ENCODE measurements at places on chromosomes 4 and X.

DNA sequence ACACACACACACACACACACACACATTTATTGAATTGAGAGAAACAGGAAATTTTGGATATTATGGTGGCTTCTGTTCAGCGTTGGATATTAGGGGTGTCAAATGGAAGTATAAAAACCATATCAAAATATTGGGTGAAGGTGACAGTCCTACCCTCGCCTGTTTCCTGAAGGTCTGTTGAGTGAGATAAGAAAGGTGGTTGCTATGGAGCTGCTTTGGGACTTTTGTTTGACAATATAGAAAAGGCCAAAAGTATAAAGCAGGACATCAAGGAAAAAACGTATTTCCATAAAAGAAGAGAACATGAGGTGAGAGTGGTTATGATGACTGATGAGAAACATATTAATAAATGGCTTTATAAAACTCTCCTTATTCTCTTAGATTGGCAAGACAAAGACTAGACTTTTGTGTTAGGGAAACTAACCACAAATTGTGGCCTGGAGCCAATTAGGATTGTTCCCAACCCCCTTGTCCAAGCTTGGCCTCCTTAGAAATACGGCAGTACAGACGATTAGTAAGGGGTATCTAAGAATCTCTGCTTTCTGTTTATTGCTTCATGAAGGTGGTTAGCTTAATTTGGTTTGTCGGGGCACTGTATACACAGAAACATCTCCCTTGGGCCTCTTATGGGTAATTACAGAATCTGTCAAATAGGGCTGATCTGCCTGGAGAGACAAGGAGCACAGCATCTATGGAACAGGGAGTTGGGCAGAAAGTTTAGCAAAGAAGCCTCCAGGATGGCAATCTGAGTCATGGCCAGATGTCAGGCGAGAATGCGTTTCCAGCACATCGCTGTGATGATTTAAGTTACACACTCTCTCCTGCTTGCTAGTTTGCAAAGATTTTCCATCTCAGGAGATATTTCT is 198.0 kb downstream of the CBR4 start:
- DNase-seq, result no peak

GRCh38 chr4:147539959-147540358 is 59.1 kb downstream of the EDNRA start:
- DNase-seq, result no peak

DNA sequence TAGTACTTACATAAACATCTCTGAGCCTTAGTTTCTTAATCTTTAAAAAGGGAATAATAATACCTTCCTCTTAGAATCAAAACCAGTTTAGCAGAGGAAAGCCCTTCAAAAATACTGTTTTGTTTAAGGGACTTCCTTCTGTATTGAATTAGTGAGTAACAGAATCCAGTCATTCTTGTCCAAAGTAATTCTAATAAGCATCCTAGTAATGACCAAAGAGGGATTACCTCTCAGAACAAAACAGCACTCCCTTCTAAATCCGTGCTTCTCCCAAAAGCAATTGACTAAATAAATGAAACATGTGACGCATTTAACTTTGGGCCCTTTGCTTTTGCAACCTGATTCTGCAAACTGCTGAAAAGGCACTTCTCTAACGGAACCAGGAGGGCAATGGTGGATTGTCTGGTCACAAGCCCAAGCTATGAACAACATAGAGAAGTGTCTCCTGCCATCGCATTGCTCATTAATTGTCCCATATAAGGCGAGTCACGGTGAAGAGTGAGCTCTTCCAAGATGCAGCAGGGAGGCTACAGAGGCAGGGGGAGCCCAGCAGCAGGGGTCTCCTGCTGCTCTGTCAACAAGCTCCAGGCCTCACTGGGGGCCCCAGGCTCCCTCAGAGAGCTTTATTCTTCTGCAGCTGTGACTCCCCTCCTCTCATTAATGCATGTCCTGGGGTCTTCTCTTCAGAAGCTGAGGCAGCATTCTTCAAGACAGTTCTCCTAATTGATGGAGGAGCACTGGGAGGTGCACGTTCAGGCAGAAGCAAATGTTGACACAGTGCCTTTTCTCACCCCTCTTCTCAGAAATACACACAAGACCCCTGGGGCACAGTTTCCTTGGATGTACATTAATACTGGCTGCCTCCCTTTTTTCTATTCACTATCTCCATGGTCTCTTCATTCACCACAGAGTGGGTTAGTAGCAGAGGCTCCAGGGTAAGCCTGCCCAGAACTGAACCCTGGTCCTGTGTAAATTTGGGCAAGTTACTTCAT is 419.6 kb upstream of the RASGEF1B start:
- no peak for DNase-seq

- no peak for DNase-seq
These were observed 72.4 kb upstream of the IL2 start for GRCh38 chr4:122528879-122529278.

GRCh38 chrX:69124108-69124507 is 41.1 kb downstream of the PJA1 start:
- no peak for DNase-seq

- no peak for DNase-seq
These were observed 129.6 kb downstream of the LUZP4 start for GRCh38 chrX:115419069-115419468.
